ENCODE measurements at places on chromosomes 13 and 19.

DNA sequence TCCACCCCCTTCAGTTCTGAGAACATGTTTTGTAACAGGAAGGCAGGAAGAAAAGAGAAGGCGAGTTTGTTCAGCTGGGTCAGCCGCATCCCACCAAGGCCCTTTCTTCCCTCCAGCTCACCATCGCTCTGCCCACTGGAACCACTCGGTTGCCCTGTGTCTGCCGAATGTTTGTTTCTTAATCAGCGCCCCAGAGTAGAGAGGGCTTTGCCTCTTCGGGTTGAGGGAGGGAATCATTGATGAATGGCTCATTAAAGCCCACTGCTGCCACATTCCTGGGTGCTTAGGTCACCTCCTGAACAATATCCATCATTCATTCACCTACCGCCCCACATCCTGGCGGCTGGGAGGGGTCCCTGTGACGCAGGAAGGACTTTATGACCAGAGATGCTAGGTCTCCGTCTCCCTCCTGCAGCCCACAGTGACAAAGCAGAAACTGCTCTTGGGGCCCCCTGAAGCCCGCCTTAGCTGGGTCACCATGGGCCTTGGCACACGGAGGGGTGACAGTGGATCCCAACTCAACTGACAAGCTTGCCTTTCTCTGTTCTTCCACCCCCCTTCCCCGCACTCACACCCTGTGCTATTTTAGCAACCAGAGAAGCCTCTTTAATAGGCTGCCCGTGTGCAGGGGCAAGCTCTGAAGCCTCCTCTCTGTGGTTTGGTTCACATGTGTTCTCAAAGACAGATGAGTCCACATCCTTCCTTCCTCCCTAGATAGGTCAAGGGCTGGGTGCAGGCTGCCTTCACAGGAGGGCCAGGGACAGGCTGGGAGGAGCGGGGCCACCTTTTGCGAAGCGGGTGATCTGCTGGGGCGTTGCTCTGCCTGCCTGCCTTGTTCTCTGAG is 46.2 kb downstream of the ACTN4 start:
- DNase-seq = peak; percentile 33

- no peak for DNase-seq
Measured at GRCh38 chr19:38411041-38411712, 8.3 kb downstream of the FAM98C start.

DNA sequence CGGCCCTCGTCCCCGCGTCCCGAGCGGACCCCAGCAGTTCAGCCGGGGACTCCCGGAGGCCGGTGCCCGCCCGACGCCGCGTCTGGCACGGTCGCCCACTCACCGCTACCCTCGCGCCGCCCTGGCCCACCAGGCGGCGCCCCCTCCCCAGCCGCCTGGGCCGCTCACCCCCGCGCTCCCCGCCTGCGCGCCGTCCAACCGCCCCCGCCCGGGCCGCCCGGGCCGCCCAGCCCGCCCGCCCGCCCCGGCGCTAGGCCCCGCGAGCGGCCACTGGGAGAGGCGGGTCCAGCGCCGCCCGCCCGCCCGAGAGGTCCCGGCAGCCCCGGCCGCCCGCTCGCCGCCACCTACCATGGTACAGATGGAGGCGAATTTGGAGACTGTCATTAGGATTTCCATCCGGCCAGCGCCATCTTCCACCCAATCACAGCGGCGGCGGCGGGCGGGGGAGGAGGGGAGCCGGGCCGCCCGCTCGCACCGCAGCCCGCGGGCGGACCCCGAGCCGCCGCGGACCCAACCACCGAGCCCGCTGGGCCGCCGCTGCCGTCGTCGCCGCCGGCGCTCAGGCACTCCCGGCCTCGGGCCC is at the start of gene USP12:
USP12 (minus strand) TSS at position 568 of the 583 bp plus-strand sequence; CDS start at position 396, 172 bp downstream.
- no peak for DNase-seq

GRCh38 chr19:6476155-6476895 is 5.3 kb downstream of the DENND1C start:
- DNase-seq = peak; percentile 53

DNA sequence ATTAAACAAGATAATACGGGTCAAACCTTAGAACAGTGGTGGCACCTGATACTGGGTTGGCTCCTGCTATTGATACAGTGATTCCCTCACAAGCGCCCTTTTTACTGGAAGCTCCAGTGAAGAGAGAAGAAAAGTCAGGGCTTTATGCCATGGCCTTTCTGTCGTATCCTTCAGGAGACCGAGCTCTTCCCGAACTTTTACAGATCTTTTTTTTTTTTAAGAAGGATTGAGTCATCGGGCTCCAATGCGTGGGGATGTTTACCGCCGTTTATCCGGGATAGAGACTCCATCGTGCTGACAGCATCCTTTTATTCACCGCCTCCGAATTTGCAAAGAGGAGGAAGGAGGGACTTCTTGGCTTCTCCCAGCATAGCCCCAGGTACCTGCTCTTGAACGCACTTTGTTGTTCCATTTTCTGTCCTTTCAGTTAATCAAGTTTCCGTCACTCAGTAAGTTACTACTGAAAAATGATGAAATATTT is 574 bp downstream of the ZNF227 start:
- DNase-seq = no peak

DNA sequence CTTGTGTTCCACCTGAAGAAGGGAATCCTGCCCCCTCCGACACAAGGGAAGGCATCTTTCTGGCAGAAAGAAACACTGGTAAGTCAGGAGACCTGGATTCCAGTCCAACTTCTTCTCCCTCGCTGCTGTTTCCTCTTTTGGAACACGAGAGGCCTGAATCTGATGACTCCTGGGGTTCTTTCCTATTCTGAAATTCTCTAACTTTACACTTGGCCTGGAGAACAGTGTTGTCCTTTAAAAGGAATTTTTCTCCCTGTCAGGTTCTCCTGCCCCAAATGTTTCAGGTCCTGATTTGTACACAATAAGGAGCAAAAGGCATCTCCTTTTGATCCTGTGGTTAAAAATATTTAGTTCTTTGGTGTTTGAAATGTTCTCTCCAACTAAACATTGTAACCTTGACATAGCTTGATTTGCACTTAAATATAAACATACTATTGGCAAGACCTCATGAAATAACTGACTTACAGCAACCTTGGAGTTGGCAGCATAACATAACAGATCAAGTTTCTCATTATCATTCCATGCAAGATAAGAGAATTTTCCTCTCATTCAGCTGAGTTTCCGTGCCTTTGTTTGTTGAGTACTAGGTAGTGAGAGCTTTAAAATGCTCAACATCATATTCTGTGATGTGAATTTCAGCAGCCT is 244.8 kb downstream of the COG6 start:
- no peak for DNase-seq
